ENCODE measurements at places on chromosomes 11 and 22.

DNA sequence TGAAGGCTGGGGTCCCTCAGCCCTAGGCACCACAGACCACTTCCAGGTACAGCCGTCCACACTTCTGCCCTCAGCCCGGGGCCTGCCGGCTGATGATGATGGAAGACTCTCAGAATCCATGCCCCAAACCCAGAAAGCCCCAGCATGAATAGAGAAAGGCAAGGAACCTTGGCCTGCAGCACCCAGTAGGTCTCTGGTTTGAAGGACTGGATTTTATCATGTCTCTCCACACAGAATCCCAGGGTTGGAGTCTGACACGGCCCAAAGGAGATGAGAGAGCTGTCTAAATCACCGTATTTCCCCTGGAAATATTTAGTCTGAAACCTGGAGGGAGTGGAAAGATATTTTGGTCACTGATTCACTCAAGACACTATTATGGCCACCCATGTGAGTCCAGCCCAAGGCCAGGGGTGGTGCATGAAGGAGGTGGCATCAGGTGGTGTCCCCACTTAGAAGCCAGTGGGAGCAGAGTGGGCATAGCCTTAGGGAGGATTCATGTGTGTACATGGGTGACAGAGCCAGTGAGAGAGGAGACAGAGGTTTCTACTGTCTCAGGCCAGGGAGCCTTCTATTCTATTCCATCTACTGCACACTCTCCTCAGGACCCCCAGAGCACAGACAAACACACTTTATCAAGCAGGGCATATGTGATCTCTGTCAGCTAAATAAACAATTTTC lies 14.0 kb downstream of the TOP3B start:
- DNase-seq: no peak

- DNase-seq: no peak
Observed at GRCh38 chr11:113505541-113506375, 30.6 kb upstream of the DRD2 start.

- DNase-seq: no peak
Observed at GRCh38 chr11:33575311-33575710, 125.3 kb downstream of the C11orf91 start.

DNA sequence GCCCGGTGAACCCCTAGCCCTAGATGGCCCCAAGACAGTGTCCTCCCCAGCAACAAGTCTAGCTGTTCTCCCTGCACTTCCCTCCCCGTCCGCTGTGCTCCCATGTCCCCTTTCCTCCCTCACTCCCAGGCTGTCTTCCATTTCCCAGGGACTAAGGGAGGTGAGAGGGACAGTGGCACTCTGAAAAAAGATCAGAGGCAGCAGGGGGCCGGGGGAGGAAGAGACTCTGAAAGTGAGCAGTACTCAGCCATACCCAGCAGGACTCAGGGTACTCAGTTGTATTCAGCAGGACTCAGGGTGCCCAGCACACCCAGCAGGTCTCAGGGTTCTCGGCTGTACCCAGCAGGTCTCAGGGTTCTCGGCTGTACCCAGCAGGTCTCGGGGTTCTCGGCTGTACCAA lies 48.4 kb upstream of the THY1 start:
- DNase-seq: no peak

GRCh38 chr11:60100516-60100915 lies 12.1 kb downstream of the MS4A2 start:
- no peak for DNase-seq

DNA sequence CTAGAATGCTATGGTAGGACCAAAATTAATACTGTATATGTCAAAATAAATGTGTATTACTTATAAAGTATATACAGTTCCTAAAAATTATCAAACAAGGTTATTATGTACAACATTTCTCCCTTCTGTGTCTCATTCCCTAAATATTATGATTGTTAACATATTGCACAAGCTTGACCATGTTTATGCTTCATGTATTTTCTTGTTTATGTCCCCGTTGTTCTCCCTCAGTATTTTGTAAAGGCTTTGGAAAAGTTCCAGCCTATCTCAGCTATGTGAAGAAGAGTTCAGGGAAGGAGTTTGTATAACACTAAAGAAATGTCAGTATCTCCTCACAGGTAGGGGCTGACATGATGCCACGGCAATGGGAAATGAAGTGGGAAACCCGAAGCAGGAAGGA lies 19.6 kb downstream of the ADM start:
- no peak for DNase-seq

GRCh38 chr22:20422271-20423007 lies 15.2 kb downstream of the SCARF2 start:
- no peak for DNase-seq

GRCh38 chr22:19442166-19442565 lies 5.3 kb downstream of the C22orf39 start:
- no peak for DNase-seq

DNA sequence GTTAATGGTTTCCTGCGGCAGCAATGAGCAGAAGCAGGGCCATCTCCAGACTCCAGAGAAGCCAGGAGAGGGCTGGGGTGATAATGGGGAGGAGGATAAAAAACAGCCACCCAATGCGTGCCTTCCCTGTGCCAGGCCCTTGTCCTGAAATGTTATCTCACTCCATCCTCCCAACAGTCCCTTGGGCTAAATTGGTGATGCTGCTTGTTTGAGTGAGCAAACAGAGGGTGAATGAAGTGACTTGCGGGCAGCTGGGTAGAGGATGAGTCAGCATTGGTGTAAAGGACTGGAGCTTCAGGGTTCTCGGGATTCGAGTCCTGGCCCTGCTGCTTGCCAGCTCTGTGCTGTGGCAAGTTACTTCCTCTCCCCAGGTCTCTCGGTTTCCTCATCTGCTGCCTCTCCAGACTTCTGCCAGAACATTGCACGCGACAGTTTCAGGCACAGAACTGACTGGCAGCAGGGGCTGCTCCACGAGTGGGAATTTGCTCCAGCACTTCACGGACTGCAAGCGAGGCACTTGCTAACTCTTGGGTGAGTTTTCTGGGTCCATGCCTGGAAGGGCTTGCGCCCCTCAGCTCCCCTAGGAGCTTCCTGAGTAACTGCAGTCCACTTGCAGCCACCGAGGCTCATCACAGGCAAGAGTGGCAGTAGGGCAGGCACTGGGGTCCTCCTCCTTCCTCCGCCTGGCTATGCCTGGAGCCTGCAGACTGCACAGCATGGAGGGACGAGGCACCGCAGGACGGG lies at the start of gene P2RY6:
Gene P2RY6, plus strand, starts transcription at position 403 of the 744 bp plus-strand sequence. CDS start 24,181 bp downstream, outside the sequence.
- no peak for DNase-seq

DNA sequence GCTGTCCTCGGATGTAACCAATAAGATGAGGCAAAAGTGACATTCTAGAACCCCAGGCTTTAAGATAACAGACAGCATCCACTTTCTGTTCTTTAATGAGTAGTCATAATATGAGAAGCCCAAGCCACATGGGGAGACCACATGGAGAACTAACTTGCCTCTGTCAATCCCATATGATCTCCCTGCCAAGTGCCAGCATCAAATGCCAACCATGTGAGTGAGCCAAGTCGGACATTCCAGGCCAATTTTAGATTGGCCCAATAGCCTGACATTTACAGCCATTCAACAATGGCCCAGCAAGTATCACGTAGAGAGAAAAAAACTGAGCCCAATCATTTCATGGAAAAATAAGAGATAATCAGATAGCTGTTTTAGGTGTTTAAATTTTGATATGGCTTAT lies 2048.3 kb upstream of the RAG2 start:
- no peak for DNase-seq

DNA sequence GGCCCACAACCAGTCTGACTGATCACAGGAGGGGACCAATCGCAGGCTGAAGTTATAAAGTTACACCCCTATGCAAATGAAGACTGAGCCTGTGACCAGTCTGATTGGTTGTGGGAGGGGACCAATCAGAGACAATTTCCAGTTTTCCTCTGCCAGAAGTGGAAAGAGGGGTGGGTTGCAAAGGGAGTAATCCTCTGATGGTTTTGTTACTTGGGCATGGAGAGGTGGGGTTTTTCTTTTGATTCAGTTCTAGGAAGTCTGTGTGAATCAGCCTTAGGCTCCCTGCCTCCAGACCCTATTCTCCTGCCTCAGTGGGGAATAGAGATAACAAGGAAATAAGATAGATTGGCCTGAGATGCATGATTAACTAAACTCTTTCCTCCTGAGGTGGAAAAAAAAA lies 9.9 kb downstream of the OR6M1 start:
- no peak for DNase-seq

Data from T-helper 22 cell (primary cell).